GM12892 (cell line): ENCODE measurements at places on chromosomes 1 and 21.

DNA sequence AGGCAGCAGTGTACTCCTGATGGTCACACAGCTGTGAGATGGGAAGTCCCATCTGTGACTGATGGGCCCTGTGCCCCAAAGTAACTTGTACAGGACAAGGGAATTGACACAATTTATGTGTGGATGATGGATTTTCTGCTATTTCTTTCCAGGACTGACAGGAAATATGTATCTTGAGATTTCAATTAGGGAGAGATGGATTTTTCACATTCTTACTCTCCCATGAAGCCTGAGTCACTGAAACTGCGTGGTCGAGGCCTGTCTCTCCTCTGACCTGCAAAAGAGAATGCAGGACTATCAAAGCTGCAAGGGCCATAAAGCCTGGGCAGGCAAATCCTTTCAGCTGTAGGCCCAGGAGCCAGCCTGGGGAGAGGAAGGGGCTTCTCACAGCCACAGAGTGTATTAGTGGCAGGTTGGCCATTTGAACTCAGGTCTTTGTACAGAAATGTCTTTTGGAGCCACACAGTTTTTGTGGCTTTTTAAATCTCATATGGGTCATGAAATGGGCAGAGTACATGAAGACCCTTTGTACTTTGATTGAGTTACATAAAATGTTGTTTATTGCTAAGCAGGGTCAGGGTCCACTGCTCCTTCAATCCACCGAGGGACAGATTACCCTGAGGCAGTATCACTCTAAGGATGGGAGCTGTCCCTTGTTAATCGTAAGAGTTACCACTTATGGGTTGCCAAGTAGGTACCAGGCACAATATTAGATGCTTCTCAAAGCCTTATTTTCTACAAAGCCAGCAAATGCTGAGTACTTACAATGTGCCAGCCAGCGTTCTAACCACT is 14.8 kb downstream of the ALX3 start:
- DNase-seq, result no peak

DNA sequence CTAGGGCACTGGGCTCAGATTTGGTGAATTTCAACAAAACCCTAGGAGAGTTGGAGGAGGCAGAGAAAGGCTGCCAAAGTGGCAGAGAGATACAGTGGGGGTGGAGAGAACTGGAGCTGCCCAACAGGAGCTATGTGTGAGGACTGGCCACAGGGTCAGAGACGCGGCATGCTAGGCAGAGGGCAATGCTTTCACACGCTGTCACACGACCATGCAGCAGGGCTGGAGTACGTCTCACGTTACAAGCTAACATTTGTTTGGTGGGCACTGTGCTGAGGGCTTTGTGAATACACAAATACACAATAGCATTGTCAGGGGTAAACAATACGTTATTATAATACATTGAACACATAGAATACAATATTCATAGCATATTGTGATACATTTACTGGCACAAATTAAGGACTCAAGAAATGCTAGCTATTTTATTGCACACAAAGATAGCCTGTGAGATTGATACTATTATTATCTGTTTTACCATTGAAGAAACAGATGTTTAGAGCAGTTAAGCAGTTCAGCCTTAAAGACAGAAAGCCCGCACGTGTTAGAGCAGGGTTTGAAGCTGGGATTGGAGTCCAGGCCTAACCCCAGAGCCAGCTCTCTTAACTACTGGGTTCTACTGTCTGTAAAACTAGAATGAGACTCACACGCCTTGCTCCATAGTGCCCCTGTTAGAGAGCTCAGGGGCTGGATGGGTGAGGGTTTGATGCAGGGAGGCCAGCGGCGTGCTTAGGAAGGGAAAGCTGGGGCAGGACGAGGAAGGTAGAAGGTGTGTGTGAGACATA is 4.5 kb downstream of the RAB7B start:
- no peak for DNase-seq

DNA sequence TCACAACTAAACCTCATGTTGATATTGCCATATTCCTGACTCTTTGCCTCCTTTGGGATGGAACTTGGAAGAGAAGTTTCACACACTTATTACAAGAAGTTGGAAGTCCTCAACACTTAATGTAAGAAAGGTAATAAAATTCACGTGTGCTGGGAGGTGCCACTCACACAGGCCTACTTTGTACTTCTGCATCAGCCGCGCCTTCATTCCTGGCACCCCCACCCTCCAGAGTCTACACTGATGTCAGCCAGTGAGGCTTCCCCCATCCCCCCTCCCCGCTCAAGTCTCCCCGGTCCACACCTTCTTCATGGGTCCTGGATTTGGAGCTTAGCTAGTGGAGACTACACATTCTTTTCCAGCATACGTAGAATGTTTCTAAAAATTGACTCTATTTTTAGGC is 24.8 kb upstream of the SLC45A1 start:
- no peak for DNase-seq

DNA sequence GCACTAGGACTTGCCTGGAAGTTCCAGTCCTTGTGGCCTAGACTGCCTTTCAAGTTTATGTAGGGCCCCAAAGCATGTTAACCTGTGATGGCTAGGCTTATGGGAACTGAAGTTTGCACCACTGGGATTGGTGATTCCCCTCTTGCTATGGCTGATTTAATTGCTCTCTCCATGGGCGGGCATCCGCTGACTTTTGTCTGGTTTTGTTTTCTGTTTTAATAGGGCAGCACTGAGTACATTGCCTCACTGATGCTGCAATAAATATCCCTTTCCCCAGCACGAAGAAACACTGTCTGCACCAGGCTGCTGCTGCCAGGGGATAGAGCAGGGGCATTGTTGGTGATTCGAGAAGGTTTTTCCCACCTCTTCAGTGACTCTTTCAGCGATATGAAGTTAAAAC is 73.3 kb upstream of the PDE4B start:
- no peak for DNase-seq

- DNase-seq, result no peak
These were observed 14.1 kb downstream of the PKN2 start for GRCh38 chr1:88698140-88698539.

DNA sequence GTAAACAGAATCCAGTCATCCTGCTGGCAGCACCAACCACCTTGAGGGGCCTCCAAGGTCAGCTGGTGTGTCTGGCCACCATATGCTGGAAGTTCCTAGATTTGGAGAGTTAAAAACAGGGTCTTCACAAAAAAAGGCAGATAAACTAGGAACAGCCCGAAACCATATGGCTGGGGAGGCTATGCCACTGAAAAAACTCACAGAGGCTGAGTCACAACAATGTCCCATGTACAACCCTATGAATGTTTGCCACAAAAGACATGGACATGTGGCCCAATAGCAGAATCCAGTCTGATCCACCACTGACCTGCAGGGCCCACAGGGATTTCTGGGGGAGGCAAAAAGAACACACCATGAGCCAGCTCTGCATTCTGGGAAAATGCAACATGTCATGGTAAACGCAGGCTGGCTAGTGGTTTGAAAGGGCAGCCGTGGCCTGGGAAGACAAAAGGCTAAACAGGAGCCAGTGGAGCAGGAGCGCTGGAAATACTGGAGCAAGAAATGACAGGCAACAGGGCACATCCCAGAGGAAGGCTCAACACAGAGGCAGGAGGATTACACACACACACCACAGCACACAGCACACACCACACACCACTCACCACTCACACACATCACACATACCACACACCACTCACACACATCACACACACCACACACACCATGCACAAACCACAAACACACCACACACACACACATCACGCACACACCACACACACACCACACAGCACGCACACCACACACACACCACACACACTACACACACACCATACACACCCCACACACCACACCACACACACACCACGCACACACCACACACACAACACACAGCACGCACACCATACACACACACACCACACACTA is 55.4 kb downstream of the HSF2BP start:
- DNase-seq, result no peak

DNA sequence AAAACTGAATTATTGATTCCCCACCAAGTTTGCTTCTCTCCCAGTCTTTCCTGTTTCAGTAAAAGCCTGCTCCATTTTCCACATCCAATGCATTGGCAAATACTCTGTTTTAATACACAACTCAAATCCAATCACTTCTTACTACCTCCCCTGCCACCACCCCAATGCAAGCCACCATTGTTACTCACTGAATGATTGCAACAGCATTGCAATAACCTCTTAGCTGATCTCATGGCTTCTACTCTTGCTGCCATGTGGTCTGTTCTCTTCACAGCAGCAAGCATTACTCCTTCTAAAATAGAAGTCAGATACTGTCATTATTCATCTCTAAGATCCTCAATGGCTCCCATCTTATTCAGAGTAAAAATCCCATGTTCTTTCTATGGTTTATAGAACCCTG is 123.4 kb downstream of the ATP6V1G3 start:
- DNase-seq, result no peak

DNA sequence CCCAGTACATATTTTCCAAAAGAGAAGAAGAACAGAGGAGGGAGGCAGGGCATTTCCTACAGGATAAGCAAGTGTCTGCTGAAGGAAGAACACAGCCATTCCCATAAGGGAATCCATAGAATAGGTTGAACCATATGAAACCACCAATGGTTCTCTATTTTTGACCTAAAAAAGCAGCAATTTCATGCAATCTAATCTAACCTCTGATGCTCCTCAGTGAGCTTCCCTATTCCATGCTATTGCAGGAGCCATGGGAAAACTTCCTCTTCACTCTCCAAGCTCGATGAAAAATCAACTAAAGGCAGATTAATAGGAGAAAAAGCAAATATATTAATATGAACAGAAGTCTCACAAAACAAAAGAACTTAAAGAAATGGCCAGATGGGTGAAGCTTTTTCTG is 50.5 kb downstream of the SIPA1L2 start:
- DNase-seq, result no peak

DNA sequence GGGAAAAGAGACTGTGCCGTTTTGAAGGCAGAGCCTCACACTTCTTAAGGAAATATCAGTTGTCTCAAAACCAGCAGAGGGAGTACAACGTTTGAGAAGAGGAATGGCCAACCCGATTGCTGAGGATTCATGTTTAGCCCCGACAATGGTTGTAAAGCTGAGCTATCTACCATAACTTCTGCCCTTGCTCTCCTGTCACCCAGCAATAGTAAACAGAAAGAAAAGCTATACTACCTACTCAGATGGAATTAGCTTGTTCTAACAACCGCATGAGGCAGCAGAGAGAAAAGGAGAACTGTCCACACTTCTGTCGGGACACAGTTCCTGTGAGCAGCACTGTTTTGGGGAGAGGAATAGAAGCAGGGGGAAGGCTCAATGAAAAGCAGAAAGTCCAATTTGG is 91.2 kb downstream of the SLC45A1 start:
- no peak for DNase-seq
